Activated T-helper 17 cell treated with anti-CD3 and anti-CD28 coated beads, Interleukin-2, amount 50 U/mL, for 72 hours (primary cell): ENCODE measurements at places on chromosomes 1 and 21.

DNA sequence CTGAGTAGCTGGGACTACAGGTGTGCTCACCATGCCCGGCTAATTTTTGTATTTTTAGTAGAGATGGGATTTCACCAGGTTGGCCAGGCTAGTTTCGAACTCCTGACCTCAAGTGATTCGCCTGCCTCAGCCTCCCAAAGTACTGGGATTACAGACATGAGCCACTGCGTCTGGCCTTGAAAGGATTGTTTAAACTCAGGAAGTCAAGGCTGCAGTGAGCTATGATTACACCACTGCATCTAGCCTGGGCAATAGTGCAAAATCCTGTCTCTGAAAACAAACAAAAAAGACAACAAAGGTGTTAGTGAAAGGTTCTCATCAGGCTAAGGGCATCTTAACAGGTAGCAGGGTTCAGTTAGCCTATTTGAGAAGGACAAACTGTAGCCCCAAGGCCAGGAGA is 14.2 kb upstream of the ZNF496 start:
- ATAC-seq, result no peak

DNA sequence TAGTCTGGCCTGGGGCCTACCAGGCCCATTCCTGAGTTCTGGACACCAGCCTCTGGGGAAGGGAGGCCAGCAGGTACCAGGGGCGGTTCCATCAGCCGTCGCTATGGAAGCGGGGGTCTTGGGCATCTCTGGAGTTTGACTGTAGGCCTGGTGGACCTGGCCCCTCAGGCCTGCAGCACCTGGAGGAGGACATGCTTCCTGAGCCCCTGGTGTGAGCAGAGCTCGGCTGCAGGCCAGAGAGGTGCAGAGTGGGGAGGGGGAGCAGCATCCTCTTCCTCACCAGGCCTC is 7.8 kb downstream of the MYBPH start:
- ATAC-seq, result no peak

DNA sequence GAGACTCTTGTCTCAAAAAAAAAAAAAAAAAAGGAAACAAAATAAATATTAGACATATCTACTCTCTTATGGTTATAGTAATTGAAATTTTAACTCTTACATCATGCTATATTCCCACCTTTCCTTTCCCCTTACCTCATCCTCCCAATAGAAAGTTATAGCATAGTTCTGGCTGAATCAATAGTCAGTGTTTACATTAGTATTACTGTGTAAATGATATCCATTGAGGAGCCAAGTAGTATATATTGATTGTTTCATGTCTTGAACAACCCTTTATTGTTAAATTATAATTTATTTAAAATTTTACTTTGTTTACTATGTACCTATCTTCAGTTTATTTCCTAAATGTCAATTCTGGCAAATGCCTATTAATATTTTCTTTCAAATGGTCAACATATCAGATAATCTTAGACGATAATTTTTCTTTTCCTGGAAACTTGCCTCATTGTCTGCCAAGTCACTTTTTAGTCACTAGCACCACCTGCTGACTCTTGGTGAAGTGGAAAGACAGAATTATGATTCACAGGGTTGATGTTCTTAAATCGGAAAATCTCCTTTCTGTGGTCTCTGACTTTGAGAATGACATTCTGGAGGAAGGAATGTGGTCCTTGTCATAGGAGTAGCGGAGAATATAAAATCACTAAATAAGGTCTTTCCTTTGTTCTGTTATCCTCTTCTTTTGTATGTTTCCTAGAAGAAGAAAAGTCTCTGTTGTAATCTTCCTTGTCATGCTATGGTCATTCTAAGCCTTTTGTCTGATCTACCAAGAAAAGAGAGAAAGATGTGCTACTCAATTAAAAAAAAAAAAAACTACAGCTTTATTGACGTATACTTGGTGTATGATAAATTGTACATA is 8.6 kb downstream of the HJV start:
- ATAC-seq, result peak; percentile 93

DNA sequence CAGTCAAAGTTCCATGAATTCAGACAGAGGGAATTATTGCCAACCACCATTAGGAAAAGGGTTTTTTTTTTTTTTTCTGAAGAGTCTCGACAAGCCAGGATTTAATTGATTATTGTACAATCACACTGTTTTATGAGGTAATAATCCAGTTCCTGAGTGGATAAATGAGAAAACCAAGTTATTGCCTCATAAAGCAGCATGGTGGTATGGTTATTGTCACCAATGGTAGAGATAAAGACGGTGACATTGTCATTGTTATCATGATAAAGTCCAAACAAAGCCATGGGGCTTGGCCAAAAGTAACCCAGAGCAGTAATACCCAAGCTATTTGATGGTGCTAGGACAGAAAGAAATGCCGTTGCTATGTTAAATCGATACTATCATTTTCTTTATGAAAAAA is 232.8 kb downstream of the USH2A start:
- ATAC-seq, result no peak

GRCh38 chr21:23886828-23887724 is 1720.2 kb downstream of the MRPL39 start:
- ATAC-seq, result no peak

- peak; percentile 30 for ATAC-seq
Observed at GRCh38 chr1:155858800-155859233, 550 bp upstream of the SYT11 start.

DNA sequence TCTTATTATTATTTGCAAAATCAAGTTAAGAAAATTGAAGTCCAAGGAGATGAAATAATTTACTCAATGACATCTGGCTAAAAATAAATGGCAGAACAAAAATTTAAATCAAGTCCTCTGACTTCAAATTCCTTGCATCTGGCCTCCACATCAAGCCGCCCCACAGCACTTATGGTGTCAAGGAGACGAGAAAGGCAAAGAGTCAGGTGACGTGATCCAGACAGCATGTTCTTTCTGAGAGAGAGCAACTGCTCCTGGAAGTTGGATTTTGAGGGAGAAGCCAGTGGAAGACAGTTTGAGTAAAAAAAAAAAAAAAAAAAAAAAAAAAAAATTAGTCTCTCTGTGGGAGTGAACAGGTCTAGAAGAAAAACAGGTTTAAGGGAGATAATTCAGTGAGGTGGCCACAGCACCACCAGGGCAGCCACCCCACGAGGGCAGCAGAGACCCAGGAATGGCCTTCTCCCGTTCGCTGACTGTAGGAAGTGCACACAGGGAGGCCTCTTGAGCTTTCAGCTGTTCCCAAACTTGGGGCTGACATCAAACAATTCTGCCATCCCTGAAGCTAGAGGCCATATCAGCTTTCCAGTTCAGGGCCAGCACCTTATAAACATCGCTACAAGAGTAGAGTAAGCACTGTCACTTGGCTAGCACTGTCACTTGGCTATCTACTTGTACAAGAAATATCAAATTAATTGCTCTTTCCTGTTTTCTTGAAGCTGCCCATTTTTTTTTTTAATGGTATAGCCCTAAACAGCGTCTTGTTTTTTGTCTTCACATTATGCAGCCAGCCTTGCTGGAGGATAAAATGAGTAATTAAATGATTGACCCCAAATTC is 7.8 kb downstream of the C1orf162 start:
- peak; percentile 75 for ATAC-seq

DNA sequence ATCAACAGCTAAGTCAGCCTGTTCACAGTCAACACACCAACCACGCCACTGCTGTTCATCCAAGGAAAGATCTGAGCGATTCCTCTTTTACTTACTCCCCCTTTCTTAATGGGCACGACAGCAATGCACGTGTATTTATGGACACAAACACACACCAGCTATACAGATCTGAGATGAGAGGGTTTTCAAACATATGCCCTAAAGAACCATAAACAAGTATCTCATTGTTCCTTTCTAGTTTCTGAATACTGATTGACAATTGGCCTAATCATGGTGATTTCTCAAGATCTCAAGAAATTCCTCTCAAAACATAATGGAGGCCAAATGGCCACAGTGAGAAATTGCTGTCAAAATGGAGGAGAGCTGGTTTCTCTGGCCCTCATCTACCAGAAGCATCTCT is 18.0 kb downstream of the TOR3A start:
- no peak for ATAC-seq

GRCh38 chr1:18805925-18806849 is 53.3 kb downstream of the TAS1R2 start:
- no peak for ATAC-seq

- ATAC-seq, result no peak
Observed at GRCh38 chr1:168301664-168302320, 21.1 kb downstream of the TBX19 start.

DNA sequence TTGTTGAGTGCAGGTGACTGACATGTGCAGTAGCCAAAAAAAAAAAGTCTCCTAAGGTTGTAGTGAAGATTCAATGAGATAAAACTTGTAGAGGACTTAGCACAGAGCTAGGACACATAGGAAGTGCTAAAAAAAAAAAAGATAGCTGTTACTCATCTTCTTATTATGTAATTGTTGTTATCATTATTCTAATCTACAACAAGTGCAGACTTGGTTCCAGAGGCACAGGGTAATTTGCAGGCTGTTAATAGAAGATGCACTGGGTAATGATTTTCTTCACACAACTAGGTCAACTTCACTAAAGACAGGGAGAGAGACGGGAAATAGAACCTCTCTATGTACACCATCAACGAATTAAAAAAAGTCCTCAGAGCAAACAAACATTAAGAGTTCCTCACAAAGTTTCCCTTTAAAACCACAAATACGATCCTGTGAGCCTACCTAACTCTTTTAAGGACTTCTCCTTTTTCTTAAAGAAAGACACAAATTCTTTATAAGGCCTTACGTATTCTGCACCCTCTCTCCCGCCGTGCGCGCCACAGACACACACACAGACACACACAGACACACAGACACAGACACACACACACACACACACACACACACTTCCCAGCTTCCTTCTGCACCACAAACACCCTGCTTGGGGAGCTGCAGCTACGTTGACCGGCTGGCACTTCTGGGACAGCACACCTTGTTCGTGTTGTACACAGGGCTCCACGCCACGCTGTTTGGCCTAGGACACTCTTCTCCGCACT is 49.8 kb upstream of the GADD45A start:
- ATAC-seq, result no peak

DNA sequence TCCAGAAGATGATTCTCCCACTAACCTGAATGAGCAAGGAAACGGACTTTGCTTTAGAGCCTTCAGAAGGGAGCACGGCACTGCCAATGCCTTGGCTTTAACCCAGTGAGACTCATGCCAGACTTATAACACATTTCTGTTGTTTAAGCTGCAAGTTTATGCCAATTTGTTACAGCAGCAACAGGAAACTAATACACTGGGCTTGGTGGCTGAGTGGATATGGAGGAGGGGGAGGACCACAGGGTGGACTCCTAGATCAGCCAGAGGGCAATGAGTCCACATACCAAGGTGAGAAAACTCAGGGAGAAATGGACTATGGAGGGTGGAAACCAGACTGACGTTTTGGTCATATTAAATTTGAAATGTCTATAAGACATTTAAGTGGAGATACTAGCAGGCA is 156.2 kb upstream of the KCNJ6 start:
- ATAC-seq, result no peak

- no peak for ATAC-seq
Observed at GRCh38 chr1:18712252-18712600, 81.6 kb downstream of the PAX7 start.

- no peak for ATAC-seq
Observed at GRCh38 chr1:77068013-77068412, 151.2 kb downstream of the PIGK start.

GRCh38 chr1:98709906-98710305 is 48.4 kb downstream of the SNX7 start:
- ATAC-seq, result no peak

- no peak for ATAC-seq
Observed at GRCh38 chr1:55413286-55413685, 198.1 kb upstream of the USP24 start.

DNA sequence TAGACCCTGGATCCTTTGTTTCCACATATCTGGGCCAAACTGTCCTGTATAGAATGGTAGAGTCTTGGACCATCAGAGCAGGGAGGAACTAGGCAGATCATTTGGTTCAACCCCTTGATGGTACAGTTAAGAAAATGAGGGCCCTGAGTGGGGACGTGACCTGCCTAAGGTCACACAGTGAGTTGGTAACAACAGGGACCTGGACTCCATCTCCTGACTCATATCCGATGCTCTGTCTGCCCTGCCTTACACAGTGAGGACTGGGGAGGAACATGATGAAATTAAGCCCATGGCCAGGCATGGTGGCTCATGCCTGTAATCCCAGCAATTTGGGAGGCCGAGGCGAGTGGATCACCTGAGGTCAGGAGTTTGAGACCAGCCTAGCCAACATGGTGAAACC is 440.2 kb downstream of the PTPRU start:
- ATAC-seq, result no peak

GRCh38 chr21:34690041-34690792 is 21.4 kb downstream of the CLIC6 start:
- ATAC-seq, result no peak

DNA sequence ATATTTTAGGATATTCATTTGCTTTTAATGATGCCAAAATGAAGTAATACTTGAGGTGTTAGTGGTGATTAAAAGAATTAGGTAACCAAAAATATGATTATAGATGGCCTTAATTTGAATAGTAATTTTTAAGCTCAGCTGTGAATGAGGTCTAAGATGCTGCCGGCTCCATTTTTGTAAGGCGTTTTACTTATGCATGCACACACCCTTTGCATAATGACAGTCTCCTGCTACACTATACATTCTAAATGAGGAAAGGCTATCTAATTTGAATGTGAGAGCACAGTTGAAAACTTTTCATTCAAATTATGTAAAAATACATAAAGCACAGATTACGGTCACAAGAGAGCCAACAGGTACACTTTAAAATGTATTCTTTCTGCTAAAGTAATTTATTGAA is 41.6 kb downstream of the RGS21 start:
- no peak for ATAC-seq

DNA sequence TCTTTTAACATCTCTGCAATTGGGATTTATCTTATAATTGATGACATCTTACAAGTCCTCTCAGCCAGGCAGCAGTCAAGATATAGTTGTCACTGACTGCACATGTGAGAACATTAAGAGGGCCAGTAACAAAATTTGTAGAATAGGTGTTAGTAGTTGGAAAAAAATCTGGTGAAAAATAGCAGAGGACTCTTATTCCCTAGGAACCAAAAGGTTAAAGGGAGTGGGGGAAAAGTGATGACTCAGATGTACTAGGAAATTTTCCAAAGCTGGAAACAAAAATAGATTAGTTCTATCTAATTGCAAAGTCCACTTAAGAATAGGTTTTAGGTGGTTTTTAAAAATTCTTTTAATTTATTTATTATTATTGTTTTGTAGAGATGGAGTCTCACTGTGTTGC is 3.6 kb downstream of the NUP210L start:
- no peak for ATAC-seq

DNA sequence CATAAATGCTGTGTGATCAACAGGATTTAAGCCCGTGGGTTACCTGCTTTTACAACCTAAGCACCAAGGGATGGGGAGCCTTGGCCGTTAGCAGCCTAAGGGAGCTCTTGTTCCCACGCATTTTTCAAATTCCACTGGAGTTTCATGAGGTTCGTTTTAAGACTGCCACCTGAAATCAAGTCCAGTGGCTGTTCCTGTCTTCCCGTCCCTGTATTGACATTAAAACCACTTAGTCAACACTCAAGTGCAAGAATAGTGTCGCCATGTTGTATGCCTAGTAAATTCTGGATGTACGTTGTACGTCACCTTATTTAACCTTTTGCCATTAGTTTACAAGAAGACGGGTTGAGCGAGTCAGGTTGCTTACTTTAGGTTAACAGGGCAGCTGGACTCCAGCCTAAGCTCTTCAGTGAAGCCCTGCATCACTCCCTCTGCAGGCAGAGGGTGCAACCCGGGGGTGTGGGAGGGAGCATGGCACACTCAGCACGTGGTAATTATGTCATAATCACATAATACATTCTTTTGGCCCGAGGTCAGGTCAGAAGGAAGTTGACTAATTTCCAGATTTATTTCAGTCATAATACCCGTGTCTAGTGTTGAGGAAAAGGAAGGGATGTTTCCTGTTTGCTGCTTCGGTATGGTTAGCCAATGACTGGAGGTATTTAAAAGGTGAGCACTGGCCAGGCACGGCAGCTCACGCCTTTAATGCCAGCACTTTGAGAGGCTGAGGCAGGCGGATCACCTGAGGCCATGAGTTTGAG is 42.5 kb downstream of the CNST start:
- ATAC-seq, result peak; percentile 95
